ENCODE measurements at places on chromosomes 5 and 9.

DNA sequence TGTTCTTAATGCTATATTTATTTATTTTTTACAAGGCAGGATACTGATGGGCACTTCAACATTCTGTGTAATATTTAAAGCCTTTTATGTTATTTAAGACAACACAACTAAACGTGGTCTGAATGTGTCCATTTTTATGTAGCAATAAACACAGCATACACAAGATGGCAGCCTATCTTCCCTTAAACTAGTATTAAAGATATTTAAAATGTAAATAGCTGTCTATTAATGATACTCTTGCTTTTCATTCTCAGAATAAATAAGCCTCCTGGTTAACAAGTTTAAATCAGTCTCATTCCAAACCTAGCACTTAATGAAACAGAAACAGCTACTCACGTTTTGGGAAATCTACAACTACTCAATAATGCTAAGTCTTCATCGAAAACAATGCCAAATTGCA lies 315.7 kb downstream of the MCTP1 start:
- DNase-seq, result no peak

DNA sequence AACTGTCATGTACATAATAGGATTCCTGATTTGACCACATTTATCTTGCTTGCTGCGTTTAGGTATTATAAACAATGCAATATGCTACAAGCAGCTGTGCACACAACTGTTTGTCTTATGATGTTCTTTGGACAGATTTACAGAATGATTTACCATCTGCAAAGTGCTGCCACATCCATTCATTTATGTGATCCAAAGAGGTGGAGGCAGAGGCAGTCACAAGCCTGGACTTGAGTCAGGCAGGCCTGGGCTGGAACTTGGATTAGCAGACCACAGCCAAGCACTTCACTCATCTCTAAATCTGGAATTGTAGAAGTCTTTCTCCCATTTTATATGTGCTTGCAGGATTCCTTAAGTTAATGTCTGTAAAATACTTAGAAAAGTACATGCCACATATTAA lies 149.0 kb downstream of the INSYN2B start:
- no peak for DNase-seq

DNA sequence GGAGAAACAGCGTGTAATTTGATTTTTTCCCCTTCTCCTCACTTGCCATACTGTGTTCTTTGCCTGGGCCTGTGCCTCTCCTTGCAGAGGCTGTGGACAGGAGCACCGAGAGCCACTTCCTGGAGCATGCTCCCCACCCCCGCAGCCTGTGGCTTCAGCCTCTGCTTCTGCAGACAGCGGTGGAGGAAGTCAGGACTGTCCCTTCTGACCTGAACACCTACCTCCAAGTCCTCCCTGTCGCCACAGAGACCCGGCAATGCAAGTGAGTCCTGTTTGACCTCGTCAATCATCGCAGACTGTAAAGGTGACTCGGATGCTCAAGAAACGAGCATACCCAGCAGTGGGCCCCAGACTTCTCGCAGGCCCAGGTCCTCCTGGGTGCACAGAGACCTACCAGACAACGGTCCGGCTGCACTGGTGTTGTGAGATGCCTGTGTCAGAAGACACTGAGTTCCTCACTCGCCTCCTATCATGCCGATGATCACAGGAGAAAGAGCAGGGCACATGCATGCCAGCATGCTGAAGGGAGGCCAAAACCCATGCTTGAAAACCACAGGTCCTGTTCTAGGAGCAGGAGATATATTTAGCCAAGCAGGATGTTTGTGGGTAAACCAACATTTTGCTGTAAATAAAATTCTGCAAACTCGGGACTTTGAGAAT lies 198.8 kb downstream of the AUH start:
- DNase-seq, result no peak

DNA sequence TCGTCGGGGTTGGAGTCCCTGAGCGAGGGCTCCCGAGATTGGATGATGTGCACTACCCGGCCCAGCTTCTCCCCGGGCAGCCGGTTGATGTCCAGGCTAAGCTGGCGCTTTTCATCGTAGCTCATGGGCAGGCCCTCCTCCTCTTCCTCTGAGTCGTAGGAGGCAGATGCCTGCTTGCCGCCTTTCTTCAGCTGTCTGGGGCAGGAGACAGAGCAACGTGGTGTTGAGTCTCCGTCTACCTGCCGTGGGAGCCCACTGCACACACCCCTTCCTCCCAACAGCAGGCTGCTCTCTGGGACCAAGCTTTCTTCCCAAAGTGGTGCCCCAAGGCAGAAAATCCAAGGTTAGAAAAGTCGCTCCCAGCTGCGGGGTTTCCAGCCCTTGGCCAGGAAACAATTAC lies 10.8 kb downstream of the BRD3OS start:
- peak; percentile 66 for DNase-seq

DNA sequence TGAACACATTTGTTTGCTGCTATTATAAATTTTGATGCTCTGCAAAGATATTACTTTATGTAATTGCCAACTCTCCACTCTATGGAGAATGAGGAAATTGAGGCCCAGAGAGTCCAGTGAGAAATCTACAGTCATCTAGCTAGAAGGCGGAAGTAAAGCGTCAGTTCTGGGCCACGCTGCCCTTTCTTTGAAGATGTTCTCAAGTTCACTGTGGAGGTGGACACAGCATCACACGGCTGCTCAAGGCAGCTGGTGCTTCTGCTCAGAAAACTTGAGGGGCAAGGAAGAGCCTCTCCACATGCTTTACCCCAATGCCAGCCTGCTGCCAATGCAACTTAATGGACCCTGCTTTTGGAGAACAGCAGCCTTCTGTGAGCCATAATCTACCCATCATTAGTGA lies 96.3 kb downstream of the TTLL11 start:
- DNase-seq, result no peak

DNA sequence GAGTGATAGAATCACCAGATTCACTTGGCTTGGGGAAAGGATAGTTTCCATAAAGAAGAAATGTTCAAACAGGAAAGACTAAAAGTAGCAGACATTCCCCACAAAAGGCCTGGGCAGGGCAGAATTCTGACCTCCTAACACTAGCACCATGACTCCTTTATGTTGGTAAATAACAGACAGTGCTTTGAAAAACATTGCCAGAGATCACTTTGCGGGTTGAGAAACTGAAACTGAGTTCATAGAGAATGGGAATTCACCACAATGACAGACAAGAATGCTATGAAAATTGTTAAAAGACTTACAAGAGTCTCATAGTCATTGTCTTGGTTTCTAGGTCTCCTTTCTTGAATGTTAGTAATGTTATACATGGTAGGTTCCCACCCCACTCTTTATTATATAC lies 172.5 kb upstream of the GLRA1 start:
- no peak for DNase-seq

GRCh38 chr5:1204693-1205242 lies 3.4 kb downstream of the SLC6A19 start:
- peak; percentile 66 for DNase-seq

- DNase-seq, result no peak
Observed at GRCh38 chr5:93360436-93361088, 220.5 kb downstream of the NR2F1-AS1 start.

DNA sequence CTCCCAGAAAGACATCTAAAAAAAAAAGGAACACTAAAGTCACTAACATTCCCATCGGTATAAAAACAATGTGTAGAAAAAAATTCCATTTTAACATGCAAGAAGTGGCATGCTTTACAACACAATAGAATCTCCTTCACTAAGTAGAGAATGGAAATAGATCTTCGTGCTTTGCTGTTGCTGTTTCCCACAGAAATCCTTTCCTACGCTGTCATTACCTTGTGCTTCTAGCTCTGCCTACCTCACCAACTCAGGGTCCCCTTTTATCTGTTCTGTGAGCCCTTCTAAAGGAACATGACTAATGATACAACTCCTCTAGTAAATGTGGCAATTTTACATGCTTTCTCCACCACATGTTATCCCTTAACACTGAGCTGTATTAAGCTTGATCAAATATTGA lies 202.9 kb downstream of the MCTP1 start:
- DNase-seq, result no peak

- DNase-seq, result no peak
Observed at GRCh38 chr5:169114466-169115065, 186.4 kb downstream of the SLIT3 start.

- DNase-seq, result no peak
Observed at GRCh38 chr5:130102960-130103359, 198.7 kb downstream of the CHSY3 start.

DNA sequence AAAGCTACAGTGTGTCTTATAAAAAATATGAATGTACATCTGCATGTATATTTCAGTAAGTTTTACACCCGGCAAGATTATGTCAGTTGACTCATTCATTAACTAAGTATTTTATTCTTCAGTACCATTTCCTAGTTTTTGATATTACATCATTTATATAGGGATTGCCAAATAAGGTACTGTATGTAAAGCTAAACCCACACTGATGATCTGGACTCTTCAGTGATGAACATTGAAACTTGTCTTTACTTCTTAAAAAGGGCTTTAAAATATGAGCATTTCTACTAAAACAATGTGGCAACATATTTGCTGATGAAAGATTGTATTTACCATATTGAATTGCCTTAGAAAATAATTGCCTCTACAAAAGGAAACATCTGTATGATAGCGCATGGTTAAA lies 151.8 kb upstream of the TLX3 start:
- no peak for DNase-seq

- DNase-seq, result no peak
Observed at GRCh38 chr5:16992006-16992405, 55.9 kb upstream of the MYO10 start.

DNA sequence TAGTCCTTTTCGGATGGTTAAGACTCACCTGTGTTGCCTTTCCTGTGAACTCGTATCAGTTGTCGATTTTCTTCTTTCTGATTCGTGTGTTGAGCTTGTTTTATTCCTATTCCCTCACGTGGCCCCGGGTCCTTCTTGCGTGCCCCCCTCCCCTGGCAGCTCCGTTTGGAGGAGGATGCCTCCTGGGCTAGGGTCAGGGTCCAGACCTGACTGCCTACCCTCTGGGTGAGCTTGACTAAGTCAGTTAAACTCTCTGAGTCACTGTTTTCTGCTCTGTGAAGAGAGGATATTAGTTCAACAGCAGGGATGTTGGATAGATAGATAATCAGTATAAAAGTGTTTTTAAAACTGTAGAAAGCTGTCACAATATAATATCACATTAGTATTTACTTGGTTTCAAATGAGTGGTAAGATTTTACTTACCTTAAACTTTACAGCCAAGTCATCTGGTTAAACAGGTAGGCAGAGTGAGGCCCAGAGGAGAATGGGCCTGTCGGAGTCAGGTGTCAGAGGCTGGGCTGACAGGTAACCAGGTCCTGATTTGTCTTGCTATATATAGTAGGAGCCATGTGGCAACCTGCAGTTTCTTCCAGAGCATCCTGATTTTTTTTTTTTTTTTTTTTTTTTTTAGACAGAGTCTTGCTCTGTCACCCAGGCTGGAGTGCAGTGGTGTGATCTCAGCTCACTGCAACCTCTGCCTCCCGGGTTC lies 24.2 kb downstream of the PPARGC1B start:
- DNase-seq, result no peak

- no peak for DNase-seq
Observed at GRCh38 chr5:161190086-161190485, 338.1 kb upstream of the ATP10B start.

DNA sequence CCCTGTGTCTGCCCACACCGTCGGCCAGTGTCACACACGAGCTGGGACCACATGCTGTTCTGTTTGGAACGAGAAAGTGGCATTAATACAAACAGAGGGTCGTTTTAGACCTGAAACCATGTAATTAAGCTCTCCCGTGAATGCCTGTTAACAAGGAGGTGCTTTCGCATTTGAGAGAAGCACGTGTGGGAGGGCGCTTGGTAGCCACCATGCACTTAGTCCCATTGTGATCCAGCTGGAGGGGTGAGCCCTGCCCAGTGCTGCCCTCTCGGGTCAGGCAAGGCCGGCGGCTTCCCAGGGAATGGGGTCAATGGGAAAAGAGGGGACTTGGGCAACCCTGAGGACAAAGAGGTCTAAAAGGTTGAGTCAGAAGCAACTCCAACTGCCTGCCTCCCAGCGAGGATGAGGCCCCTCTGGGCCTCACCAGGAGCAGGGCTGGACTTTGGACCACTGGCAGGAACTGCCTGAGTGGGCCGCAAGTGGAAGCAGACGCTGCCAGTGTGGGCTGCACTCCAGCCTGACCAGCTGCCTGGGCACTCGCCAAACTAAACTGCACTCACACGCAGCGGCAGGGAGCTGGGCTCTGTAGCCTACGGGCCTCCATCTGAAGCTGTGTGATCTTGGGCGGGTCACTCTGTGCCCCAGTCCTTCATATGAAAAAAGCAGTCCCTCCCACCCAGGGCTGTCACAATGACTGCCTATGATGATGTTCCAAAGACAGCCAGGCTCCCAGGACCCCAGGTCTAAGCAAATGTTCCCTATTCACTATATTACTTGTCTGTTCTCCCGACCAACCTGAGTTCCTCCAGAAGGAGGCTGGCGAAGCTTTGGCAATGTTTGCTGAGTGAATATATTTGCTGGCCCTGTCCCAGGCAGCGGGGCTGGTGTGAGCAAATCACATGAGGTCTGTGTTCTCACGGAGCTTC lies 195.7 kb downstream of the CDK5RAP2 start:
- DNase-seq, result no peak

DNA sequence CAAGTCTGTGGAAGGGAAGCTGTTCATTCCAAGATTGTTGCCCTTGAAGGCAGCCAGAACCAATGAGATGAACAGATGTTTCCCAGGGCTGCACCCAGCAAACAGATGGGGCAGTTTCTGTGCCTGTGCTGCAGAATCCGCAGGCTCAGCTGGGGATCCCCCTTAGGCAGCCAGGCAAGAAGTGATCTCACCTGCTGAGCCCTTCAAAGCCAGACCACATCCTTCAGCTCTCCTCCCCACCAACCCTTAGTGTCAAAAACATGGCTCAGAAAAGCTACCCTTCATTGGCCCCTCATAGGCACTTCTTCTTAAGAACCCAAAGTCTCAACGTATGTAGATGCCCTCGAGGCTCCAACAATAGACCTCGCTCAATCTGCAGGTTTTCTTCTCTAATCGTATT lies 626.7 kb downstream of the CCDC171 start:
- DNase-seq, result no peak

DNA sequence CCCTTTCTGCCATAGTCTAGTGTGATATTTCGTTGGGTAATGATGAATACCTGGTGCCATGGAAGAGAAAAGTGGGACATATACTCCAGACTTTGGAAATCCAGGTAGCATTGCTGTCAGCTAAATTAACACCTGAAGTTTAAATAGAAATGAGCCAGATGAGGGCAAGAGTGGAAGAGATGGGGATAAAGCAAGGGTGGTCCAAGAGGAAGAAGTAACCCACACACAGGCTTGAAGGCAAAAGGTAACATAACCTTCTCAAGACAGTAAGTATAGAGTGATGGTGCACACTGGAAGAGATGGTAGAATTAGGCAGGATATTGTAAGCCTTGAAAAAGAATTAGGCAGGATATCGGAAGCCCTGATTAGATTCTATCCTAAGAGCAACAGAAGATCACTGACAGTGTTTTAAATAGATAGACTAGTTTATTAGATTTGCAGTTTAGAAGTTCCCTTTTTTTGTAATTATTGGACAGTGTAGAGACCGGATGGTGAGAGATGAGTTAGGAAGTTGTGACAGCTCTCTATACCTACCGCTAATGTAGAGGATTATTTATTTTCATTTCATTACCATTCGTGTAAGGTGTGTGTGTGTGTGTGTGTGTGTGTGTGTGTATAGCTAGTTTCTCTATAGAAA lies 16.8 kb downstream of the ANXA1 start:
- DNase-seq, result no peak

Data from chondrocyte (in vitro differentiated cells).